ENCODE measurements at places on chromosomes 3 and 15. TPM values are rescaled to one million over a fixed set of nuclear protein-coding genes. Genes with fewer than 3 reads are reported as not detected.

Gene OXTR
- 0.32 TPM for total RNA-seq

Gene ENTPD3
- 0.11 TPM for total RNA-seq

Gene SCAMP5
- total RNA-seq = 1.9 TPM

Gene CPNE4
- total RNA-seq = 41.0 TPM

Gene FEZF2
- total RNA-seq = not detected

Gene CDHR4
- not detected for total RNA-seq

Gene CHL1
- 24.8 TPM for total RNA-seq

Gene ADAMTS7
- total RNA-seq = 32.1 TPM

Gene PPM1L
- 63.9 TPM for total RNA-seq

Gene NR2E3
- not detected for total RNA-seq

Gene KLHL40
- total RNA-seq = not detected

Gene PRICKLE2
- total RNA-seq = 7.7 TPM

Gene RFC4
- 11.1 TPM for total RNA-seq

Gene ACTRT3
- total RNA-seq = 0.84 TPM

GRCh38 chr15:75153087-75153486 lies 48.6 kb upstream of the C15orf39 start:
- no peak for DNase-seq

DNA sequence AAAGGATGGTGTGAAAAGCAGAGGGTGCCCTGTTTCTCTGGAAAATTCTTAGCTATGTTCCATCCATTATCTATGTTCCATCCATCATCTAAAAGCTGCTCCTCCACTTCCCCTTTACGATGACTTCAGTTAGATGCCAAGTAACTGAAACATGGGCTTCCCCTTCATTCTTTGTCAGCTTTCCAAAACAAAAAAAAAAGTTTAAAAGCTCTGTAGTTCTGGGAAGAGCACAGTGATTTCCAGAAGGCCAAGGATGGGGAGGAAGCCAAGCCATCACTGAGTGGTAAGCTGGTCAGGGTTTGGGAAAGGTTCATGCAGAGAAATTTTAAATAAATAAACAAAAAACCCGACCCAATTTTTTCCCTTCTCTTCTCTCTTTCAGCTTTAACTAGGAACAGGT lies 111.5 kb downstream of the CFAP44 start:
- no peak for DNase-seq

DNA sequence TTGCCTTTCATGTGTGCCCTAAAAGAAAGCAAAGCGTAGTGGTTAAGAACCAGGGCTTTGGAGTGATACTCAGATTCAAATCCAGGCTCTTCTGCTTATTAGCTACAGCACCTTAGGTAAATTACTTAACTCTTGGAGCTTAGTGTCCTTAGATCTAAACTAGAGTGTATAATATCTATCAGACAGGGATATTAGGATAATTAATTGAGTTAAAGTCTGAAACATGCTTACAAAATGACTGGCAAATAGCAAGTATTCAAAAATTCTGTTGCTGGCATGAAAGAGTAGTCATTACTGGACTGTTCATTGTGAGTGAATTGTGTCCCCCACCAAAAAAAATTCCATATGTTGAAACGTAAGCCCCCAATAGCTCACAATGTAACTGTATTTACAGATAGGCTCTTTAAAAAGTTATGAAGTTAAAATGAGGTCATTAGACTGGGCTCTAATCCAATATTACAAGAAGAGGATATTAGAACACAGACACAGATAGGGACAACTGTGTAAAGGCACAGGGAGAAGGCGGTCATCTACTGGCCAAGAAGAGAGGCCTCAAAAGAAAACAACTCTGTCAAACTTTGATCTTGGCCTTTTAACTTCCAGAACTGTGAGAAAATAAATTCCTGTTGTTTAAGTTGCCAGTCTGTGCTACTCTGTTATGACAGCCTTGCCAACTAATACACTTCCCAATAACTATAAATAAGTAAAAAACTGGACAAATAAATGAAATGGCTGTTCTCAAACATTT lies 60.4 kb upstream of the LRRC3B start:
- no peak for DNase-seq

GRCh38 chr3:122353215-122353614 lies 28.2 kb downstream of the CSTA start:
- no peak for DNase-seq

GRCh38 chr3:170496026-170496867 lies 77.6 kb downstream of the CLDN11 start:
- DNase-seq = no peak

GRCh38 chr3:135917076-135917475 lies 48.5 kb upstream of the PPP2R3A start:
- DNase-seq = no peak

- no peak for DNase-seq
Observed at GRCh38 chr15:70757627-70758026, 5.7 kb downstream of the UACA start.

- DNase-seq = no peak
Observed at GRCh38 chr3:12349895-12350811, 61.3 kb downstream of the PPARG start.
